ENCODE measurements at places on chromosomes 1 and 21.

DNA sequence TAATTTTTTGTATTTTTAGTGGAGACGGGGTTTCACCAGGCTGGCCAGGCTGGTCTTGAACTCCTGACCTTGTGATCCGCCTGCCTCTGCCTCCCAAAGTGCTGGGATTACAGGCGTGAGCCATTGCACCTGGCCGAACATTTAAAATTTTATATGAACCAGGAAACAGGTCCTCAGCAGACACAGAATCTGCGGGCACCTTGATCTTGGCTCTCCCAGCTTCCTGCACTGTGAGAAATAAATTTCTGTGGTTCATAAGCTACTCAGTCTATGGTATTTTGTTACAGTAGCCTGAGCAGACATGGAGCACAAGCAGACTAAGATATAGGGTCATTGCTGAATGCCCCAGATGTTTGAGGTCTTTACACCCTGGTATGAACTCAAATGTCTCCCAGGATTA is 23.6 kb upstream of the CTH start:
- no peak for DNase-seq

- no peak for DNase-seq
Measured at GRCh38 chr1:117780687-117781475, 148.5 kb downstream of the GDAP2 start.

DNA sequence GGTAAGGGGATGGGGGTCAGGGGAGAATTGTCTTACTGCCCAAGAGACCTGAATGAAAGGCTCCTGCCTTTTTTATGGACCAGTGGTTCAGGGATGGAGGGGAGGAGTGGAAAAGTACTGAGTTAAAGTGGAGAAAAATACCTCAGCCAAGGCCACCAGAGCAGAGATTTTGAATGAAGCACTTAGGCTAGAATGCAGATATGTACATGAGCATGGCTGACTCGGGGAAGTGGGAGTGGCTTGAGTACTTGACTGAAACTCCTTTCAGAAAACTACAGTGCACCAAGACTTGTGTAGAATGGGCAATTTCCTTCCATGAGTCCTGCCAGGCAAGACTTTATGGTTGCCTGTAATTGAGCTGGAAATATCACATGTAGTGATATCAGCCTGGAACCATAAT is 429.6 kb upstream of the LRRC7 start:
- no peak for DNase-seq

DNA sequence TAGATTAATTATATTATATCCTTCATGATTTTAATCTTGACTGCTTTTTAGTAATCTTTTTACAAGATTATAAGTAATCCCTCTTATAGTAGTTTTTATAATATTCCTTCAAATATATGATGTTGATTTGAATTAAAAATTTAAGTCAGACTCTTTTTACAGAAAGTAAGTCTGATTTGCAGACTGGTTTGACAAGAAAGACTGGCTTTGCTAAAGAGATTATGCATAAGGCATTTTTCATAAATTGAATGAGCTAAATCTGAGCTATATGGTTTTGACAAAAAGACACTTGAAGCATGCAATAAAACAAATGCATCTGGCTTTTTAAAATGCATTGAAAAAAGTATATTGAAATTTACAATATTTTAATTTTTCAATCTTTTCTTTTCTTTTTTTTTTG is 26.3 kb upstream of the CAMK1G start:
- no peak for DNase-seq

GRCh38 chr1:38114241-38115026 is 67.8 kb upstream of the POU3F1 start:
- DNase-seq: no peak
